Activated naive CD4-positive, alpha-beta T cell treated with anti-CD3 and anti-CD28 coated beads, Interleukin-2, amount 50 U/mL, for 72 hours (primary cell): ENCODE measurements at places on chromosomes 13 and 19. TPM values are rescaled to one million over a fixed set of nuclear protein-coding genes. Genes with fewer than 3 reads are reported as not detected.

DNA sequence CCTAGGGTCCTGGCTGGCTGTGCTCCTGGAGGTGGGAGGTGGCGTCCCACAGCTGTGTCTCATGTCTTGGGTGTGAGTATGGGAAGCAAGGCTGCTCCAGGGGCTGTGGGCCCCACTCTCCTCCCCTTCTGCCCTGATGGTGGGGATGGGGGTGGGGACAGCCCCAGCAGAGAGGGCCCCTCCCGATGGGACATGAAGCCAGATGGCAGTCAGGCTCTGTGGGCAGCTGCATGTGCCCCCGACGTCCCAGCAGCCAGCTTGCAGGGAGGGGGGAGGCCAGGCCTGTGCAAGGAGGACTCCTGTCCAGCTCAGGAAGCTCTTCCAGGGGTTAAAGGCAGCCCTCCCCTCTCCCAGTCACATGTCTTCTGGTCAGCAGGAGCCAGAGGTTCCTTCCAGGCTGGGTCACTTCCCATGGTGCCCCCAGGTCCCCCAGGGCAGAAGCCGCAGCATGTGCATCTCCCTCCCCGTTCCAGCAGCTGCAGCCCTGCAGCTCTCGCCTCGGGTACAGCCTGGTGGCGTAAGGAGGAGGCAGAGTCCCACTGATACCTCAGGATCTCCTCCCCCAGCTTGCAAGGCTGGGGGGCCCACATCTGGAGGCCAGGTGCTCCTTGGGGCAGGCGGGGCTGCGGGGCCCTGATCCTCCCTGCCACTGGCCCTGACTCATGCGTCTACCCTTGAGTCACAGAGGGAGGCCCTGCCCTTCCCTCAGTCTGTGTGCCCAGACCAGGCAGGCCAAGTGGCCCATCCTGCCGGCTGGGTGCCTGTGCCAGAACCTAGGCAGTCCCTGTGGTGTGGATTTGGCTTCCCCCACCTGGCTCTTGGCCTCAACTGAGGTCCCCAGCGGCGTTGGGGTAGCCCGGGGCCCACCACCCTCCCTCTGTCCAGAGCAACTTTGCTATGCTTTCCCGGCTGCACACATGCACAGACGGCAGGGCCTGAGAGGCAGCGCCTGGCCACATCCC is 13.0 kb downstream of the YIPF2 start:
- no peak for DNase-seq

GRCh38 chr19:46602392-46603194 is 1.5 kb downstream of the CALM3 start:
- no peak for DNase-seq

DNA sequence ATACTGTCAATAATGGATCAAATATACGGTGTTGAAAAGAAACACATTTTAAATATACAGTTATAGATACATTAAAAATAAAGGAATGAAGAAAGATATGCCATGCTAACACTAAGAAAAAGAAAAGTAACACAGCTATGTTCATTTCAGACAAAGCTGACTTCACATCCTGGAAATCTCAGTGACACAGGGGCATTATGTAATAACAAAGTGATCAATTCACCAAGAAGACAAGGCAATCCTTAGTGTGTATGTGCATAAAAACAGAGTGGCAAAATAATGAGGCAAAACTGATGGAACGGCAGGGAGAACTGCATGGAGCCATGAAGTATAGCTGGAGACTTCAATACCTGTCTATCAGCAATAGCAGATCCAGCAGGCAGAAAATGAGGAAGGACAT is 13.1 kb downstream of the ZNF14 start:
- DNase-seq = no peak

DNA sequence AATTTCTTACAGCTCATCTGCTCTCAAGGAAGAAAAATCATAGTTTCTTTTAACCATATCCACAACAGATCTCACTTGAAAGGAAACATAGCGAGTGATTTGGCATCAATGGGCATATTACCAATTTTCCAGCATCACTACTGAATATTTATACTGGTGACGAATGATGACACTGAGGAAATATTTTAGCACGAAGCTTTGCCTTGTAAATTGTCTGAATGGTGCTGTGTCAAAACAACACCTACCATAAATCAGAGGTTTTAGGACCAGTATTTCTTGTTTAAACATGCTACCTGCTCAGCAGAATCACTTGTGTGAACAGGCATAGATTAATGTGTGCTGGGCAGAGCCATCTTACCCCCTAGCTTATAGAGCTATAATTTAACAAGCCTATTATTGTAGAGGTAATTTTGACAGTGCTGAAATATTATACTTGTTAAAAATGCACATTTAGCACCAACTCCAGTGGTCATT is 146.8 kb downstream of the ABCC4 start:
- no peak for DNase-seq

GRCh38 chr19:39416152-39417120 is 4.0 kb downstream of the PLEKHG2 start:
- no peak for DNase-seq

- DNase-seq = no peak
Observed at GRCh38 chr19:3792114-3792513, 5.9 kb upstream of the MATK start.

DNA sequence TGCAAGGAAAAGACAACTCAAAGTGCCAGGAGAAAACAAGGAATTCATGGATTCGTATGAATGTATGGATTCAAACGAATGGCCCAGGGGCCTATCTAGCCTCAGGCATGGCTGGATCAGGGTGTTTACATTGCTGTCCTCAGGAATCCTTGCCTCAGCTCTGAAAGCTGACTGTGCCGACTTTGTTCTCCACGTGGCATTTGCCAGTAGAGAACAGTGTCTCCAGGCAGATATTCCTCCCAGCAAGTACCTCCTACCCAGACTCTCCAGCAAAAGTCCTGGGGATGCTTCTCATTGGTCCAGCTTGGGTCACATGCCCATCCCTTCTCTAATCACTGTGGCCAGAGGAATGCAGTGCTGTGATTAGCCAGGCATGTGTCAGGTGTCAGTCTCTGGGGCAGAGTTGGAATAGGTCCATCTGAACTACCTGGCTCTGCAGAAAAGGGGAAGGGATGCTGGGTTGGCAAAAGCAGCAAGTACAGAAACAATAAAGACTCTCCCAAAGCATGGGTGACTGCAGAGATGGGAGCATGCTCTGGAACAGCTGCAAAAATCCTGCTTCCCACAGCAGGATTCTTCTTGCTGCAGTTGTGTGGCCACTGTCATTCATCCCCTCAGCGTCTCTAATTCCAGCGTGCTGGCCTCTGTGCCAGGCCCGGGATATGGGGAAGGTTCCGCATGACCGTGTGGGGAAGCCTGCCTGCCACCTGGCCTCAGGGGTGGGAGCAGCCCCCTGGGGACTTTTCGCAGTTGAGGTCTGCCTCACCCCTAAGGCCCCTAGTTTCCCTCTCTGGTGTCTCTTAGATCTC is 30.0 kb downstream of the CCNE1 start:
- no peak for DNase-seq

GRCh38 chr13:28573595-28574373 is 78.9 kb upstream of the FLT1 start:
- DNase-seq = no peak

GRCh38 chr13:75161804-75162203 is 320.2 kb downstream of the TBC1D4 start:
- no peak for DNase-seq

DNA sequence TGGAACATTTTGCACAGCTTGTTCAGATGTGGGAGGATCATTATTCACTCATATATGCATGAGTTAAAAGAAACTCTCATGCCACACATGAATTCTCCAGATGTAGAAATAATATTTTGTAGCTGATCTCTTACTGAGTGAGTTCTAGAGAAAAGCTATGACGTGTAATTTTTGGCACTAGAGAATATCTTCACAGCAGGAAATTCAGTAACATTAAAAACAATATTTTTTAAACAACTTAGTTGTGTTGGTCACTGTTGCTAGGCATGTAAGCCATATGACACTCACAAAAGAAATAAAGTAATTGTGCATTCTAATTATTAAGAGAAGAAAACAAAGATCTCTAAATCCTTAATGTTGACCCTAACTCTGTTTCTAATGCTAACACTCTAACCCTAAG is 371.4 kb upstream of the SLC10A2 start:
- DNase-seq = no peak

GRCh38 chr19:41939861-41940730 is 11.8 kb upstream of the ERFL start:
- DNase-seq = no peak

DNA sequence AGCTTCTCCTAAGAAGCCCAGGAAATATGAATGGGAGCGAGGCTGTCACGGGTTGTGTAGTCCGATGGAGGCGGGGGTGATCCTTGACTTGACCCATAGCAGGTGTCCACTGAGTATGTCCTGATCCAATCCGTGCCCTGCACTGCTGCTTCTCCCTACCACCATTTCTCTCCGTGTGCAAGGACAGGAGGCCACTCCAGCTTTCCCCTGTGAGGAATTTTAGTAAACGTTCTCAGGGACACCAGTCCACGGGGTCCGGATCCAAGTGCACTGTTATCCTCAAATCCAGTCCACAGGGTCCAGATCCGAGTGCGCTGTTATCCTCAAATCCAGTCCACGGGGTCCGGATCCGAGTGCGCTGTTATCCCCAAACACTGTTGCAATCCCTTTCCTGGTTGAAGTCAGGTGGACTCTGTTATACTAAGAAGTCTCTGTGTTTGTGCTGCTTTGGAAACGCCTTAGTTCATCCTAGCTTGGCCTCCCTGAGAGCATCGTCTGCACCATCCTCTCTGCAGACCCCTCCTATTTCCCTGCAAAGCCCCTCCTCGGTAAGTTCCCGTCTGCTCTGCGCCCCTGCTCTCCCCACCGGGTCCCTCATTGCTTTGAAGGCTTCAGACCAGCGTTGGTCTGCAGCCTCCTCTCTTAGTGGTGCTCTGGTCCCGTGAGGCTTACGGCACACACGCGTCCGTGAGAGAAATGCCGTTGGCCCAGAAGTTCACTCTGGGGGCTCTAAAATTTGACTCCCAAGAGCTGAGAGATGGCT is 303.5 kb downstream of the TEX29 start:
- DNase-seq = no peak

DNA sequence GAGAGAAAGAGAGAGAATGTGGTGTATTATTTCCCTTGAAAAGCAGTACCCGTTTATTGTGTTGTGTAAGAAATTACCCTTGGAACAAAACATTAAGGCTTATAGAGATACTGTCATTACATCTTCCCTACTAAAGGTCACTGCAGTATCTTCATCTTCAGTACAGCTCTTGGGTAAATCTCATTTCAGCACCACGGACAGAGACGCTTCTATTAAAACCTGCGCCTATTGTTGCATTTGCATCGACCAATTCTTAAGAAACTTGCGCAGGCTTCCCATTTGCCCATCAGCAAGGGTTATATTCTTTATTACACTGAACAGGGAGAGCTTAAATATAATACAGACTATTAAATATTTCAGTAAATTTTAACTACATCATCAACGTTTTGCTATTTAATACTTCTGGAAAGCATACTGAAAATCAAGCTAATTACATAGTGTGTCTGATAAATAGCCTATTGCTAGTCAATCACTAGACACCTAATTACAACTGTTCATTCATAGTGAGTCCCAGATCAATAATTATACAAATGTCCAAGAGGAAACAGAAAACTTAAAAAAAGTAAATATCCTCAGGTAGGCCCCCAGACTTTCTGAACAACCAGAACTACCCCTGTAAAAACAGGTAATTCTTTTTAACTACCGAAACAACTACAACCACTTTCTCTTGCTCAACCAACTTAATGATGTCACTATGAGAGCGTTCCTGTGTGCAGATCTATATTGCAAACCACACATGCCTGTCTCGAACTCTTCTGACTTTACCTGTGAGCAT is 350.6 kb downstream of the LIG4 start:
- DNase-seq = no peak

DNA sequence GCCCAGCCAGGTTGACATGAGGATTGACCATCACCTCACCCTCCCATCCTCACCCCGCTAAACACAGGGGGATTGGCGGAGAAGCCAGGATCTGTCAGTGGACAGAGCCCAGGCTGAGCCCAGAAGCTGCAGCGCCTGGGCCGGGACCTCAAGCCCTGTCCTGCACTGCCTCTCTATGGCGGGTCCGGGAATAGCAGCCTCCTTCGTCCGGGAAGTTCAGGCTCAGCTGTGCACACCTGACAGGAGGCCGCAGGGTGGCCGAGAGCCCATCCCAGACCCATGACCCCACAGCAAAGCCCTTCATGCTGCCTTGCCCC is 67.8 kb downstream of the SPACA7 start:
- DNase-seq = peak; percentile 62

- no peak for DNase-seq
Observed at GRCh38 chr13:112071102-112071722, 4.3 kb downstream of the SOX1 start.

- DNase-seq = no peak
Observed at GRCh38 chr13:36848199-36848982, 29.4 kb downstream of the RFXAP start.

DNA sequence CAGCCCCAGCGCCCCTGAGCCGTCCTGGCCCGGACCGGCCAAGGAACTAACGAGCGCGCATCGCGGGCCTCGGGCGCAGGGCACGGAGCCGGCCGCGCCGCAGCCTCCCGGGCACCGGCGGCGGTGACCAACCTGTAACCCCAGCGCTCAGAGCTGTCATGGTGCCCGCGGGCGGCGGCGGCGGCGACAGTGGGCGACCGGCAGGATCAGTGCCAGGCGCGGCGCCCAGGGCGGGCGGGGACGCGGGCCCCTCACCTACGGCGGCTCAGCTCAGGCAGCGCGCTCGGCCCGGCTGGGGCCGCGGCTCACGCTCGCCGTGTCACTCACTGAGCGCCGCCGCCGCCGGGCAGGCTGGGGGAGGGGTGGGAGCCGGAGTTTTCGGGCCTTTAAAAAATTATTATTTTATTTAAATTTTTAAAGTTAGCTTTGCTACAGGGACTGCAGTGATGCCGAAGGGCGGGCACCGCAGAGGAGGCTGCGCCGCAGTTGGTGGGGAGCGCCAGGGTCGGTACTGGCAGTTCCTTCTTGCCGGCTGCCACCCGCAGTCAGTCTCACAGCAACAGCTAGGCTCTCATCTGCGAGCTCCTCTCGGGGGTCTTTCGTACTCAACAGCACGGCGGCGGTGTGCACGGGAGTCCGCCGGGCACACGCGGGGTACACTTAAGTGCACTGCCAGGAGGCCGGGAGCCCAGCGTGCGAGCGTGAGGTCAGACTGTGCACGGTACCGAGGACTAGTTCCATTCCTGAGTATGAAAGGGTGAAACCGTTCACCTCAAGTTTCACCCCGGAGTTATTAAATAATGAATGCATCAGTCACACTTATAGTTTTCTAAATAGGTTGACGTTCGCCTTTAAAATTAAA is at the start of gene NALCN:
Gene NALCN (minus strand): TSS at position 328 of the 862 bp plus-strand sequence. CDS start 17,382 bp downstream, outside the sequence.
- DNase-seq = no peak

Gene ATP4A
- total RNA-seq = not detected

Gene COLGALT1
- total RNA-seq = 39.2 TPM

Gene KCNK6
- total RNA-seq = 10.7 TPM

Gene ZNF440
- total RNA-seq = 8.3 TPM

Gene PSENEN
- total RNA-seq = 43.2 TPM

Gene KLK8
- total RNA-seq = not detected

Gene ONECUT3
- total RNA-seq = not detected
